Midbrain (tissue), 1 donor: ENCODE measurements at places on chromosomes 5 and 9.

DNA sequence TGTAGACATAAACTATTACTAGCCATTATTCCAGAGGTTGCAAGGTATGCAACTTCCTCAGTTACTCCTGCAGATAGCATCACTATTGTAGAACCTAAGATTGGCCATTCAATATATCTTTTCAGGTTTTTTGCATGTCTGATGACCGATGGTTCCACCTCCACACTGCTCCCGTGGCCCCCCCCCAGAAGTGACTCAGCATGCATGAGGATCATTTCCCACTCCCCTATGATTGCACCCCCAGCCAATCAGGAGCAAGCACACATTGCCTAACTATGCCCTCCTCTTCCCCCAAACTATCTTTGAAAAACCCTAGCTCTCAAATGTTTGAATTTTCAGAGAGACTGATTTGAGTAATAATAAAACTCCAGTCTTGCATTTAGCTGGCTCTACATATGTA lies 601.4 kb upstream of the TLE4 start:
- no peak for DNase-seq

DNA sequence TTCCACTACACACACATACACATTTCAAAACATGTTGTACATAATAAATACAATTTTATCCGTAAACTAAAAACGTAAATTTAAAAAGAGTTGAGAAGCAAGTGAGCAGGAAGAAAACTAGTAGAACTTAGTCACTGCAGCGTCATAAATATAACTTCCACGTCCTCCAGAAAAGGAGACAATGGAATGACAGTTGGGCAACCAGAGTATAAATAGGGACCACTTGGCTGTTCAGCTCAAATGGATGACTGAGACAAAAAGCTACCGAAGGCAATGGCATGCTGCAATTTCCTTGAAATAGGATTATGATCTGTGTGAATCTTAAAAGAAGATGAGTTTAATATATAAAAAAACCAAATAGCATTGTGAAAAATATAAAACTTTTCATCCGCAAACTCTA lies 438.5 kb upstream of the RGMB start:
- no peak for DNase-seq

- DNase-seq, result no peak
These were observed 42.4 kb upstream of the NR4A3 start for GRCh38 chr9:99779277-99779676.

- no peak for DNase-seq
These were observed 119.9 kb downstream of the C9orf152 start for GRCh38 chr9:110088099-110088498.

GRCh38 chr5:176651472-176651980 lies 4.2 kb downstream of the TSPAN17 start:
- no peak for DNase-seq

GRCh38 chr9:112496074-112496722 lies 9.6 kb downstream of the KIAA1958 start:
- DNase-seq, result no peak

- no peak for DNase-seq
These were observed 97.1 kb downstream of the ENC1 start for GRCh38 chr5:74543162-74543995.

GRCh38 chr9:36924071-36924470 lies 110.0 kb downstream of the PAX5 start:
- no peak for DNase-seq

DNA sequence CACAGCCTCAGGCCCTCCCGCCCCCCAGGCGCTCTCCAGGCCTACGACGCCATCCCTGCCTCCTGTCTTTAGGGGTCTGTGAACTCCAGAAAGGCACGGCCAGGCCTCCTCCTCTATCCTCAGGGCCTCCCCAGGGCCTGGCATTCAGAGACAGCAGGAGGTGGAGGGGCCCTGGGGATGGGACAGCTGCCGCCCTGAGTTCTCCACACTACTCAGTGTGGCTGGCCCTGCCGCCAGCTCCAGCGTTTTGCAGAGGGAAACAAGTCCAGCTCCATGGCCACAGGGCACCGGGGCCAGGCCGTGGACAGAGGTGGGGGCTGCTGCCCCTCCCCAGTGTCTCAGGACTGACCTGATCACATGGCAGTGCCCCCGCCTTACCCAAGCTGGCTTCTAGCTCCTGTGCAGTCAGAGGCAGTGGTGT lies 16.4 kb downstream of the SH3GLB2 start:
- no peak for DNase-seq

DNA sequence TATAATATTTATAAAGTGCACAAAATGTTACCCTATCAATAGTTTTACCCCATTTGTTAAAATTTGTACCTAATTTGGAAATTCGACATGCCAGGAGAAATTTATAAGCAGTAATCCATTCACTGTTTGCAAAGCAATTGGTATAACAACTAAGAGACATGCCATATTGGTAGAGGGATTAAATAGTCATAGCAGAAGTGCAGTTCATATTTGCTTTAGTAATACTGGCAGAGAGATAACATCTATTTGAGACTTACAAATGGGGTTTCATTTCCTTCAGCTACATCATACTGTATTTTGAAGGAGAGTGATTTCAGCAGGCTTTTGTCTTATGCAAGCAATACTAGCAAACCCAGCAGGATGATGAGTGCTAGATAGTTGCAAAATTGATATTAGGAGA lies 610.4 kb upstream of the CDH10 start:
- DNase-seq, result no peak

GRCh38 chr9:79610791-79611614 lies 39.2 kb downstream of the TLE4 start:
- peak; percentile 32 for DNase-seq

- no peak for DNase-seq
These were observed 36.7 kb downstream of the MRPS27 start for GRCh38 chr5:72283358-72283757.

- no peak for DNase-seq
These were observed 14.2 kb downstream of the PTPN3 start for GRCh38 chr9:109483744-109484429.
